ENCODE measurements at places on chromosomes 5 and 9. TPM values are rescaled to one million over a fixed set of nuclear protein-coding genes. Genes with fewer than 3 reads are reported as not detected.
A peak's percentile ranks its signal among the peaks of the same experiment; 100 is the strongest.

DNA sequence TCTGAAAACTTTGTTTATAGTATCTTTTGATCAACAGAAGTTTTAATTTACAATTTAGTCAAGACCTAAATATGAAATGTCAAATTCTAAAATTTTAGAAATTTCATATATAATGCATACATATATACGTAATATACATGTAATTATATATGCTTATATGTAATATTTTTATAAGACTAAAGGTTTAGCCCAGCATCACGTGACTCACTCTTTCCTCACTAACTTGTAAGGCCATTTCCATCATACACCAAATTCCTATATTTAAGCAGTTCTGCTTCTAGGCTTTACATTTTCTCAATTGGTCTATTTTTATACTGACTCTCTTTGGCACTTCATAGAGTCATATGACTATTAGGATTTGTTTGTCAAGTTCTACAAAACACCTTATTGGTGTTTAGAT is 56.4 kb downstream of the CFAP95 start:
- no peak for DNase-seq

- DNase-seq = peak; percentile 75
These were observed 781 bp upstream of the COL23A1 start for GRCh38 chr5:178590924-178591423.

DNA sequence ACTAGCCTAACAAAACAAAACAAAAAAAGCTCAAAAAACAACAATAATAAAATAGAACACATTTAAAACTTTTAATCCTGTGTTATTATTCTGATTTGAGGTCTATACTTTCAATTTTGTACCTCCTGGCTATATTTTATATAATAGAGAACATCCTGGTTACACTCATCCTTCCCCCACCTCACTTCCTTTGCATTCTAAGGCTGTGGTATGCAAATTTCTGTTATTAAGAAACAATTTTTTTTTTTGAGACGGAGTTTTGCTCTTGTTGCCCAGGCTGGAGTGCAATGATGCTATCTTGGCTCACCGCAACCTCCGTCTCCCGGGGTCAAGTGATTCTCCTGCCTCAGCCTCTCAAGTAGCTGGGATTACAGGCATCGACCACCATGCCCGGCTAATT is 3.1 kb upstream of the RPL37 start:
- no peak for DNase-seq

DNA sequence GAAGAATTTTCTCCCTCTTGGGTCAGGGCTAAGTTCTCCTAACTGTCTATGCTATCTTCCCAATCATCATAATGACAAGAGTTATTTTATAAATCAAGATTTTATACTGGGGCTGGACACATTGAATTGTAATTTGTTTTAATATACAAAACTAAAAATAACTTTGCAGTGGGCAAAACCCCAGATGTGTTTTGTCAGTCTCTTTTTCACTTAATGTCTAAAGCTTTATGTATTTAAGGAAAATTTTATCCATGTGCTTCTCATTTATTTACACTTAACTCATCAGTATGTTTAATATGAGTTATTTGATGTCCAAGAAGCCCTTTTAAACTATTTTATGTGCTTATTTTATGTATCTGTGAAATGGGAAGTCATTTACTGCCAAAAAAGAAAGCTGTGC is 362.8 kb upstream of the ADAMTSL1 start:
- no peak for DNase-seq

- DNase-seq = no peak
These were observed 1.3 kb downstream of the TLX3 start for GRCh38 chr5:171310212-171310818.

DNA sequence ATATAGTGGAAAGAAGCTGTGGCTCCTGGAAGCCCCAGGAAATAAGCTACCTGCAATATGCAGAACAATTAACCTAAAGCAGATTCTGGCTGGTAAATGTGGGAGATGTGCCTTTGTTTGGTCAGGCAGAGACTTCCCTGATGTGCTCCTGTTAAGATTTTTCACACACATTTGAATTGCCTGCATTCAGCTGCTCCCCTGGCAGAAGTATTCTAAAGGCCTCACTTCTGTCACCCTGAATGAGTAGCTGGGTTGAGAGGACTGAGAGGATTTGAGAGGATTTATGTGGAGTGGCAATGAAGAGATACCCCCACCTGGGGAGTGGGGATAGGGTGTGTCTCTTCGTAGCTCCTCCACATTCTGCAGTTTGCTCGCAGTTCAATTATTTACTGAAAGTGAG is 130.5 kb downstream of the ST8SIA4 start:
- DNase-seq = no peak

Gene ANKRD55
- not detected for total RNA-seq

Gene TCF7
- 3.3 TPM for total RNA-seq

Data from mammary epithelial cell (primary cell).